Urinary bladder (tissue), 4 donors: ENCODE measurements at places on chromosomes 12 and 14. TPM values are rescaled to one million over a fixed set of nuclear protein-coding genes. Genes with fewer than 3 reads are reported as not detected.

Gene GNG2
- 9.6 TPM for polyA plus RNA-seq

Gene MOK
- polyA plus RNA-seq, result 12.9 TPM

Gene RIPK3
- polyA plus RNA-seq, result 7.8 TPM

Gene CLEC4E
- 3.6 TPM for polyA plus RNA-seq

Gene SYCP3
- polyA plus RNA-seq, result 0.10 TPM

Gene STON2
- 2.0 TPM for polyA plus RNA-seq

Gene ABHD12B
- not detected for polyA plus RNA-seq

Gene KLHL33
- polyA plus RNA-seq, result 0.42 TPM

Gene LBHD2
- not detected for polyA plus RNA-seq

Gene SPIC
- polyA plus RNA-seq, result not detected

Gene JAG2
- 22.4 TPM for polyA plus RNA-seq

DNA sequence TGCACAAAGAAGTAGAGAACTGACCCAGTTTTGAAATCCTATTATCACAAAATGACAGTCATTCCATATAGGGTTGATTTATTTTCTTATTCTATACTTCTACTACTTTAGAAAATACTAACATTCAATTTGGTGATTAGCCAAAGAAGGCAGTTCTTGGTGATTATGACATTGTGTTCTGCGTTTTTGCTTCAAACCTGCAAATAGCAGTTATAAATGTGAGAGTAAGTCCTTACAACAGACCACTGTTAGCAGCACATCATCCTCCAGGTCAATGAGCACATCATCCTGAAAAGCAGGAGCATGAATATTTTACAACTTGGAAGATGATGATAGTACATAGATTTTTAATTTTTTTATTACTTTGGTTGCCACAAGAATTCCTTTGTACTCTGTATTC lies 53.1 kb downstream of the LIN7A start:
- no peak for DNase-seq

- DNase-seq, result no peak
Observed at GRCh38 chr12:24839268-24839791, 109.6 kb downstream of the BCAT1 start.

DNA sequence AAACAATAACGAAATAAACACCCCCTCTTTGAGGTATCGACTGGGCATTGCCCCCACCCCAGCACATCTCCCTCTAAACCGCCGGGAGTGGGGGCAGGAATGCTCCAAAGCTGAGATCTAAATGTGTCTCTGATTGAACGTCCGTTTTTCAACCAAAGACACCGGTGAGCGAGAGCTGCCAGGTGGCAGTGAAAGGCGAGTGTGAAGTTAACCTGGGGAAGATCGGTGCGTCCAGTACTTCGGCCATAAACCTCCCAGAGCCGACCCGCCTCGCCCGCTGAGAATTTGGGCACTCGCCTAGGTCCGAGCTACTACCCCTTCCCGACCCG lies 625 bp downstream of the ANGEL1 start:
- DNase-seq, result no peak

GRCh38 chr12:12239127-12239526 lies 27.7 kb downstream of the LRP6 start:
- DNase-seq, result no peak

DNA sequence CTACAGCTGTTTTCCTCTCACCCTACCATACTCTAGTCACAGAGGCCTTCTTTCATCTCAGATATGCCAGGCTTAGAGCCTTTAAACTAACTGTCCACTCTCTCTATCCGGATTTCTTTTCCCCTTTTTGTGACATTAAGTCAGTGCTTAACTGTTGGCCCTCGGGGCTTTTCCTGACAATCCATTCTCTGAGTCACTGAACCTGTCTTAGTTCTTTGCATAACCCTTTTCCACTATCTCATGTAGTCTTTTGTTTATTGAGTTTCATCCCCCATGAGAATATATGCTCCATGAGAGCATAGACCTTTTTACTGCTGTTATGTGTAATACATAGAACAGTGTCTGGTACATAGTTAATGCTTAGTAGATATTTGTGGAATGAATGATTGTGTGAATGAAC lies 68.7 kb downstream of the PLEKHA5 start:
- DNase-seq, result no peak

DNA sequence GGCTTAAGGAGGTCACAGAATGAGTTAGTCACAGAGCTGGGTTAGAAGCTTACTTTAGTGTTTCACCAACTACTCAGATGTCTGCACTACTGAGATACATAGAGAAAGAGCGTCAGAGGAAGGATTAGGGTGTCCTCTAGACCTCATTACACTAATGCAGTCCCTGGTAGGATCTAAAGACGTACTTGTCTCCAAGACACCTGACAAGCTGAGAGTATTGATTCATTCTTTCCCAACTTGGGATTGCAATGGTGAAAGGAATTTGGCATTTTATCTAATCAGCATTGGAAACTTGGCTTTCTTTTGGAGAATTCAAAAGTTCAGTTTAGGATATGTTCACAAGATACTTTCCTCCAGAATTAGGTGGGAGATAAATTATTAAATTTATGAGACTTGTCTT lies 402.1 kb downstream of the ZFP36L1 start:
- DNase-seq, result no peak

- no peak for DNase-seq
Observed at GRCh38 chr14:68363843-68364767, 428.8 kb downstream of the ZFP36L1 start.

GRCh38 chr14:80117876-80118275 lies 93.4 kb downstream of the DIO2 start:
- no peak for DNase-seq

DNA sequence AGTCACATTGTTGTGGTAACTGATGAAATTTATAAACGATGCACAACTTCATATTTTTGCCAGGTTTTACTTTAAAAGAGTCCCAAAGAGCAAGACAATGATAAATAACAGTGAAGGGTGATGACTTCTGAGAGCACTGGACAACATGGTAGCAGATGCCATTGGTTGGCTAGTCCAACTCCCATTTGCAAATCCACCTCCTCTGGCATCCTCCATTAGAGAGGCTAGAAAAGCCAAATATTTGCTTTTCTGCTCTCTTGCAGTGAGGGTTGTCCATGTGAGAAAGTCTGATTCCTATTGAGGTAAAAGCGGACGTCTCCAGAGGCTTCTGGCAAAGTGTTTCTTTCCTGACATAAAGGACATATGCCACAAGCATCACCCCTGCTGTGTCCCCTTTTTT lies 89.6 kb upstream of the BMP4 start:
- DNase-seq, result no peak

- no peak for DNase-seq
Observed at GRCh38 chr14:70916799-70917198, 9.5 kb downstream of the PCNX1 start.

DNA sequence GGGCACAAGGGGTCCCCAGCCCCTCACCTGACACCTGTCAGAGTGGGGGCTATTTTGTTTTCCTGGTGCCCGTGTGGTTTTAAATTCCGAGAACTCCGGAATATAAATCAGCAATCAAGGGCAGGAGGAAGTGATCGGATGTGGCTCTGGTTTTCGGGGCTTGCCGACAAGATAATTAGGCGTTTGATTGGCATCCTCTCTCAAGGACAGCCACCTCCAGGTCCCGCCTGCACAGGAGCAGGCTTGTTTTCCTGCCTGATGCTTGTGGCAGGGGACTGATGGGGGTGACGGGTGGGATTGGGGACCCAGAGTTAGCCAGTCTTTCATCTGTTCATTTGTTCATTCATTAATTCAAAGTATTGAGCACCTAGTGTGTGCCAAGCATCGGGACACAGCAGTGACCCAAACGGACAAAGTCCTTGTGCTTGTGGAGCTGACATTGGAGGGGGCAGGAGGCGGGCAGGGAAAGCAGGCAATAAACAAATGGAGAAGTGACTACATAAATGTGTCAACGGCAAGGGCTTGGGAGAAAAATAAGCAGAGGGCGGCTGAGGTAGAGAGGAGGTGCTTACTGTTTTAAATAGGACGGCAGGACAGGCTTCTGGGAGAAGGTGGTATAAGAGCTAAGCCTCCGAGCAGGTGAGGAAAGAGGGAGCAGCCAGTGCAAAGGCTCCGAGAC lies 166.5 kb downstream of the PHETA1 start:
- no peak for DNase-seq

DNA sequence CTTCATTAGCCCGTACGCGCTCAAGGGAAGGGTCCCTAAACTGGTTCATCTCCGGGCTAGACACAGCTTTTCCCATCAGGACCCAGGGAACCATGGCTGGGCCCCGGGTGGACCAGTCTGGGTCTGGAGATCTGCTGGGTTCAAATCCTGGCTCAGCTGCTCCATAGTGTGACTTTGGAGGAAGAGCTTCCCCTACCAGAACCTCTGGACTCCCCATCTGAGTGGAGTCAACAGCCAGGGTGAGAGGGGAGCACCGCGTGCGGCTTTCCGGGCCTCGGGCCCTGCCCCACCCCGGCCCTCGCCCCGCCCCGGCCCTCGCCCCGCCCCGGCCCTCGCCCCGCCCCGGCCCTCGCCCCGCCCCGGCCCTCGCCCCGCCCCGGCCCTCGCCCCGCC lies 41.2 kb downstream of the BEGAIN start:
- no peak for DNase-seq

- DNase-seq, result no peak
Observed at GRCh38 chr12:27981874-27982273, 9.3 kb upstream of the PTHLH start.
